ENCODE measurements at places on chromosomes 5 and 9.
A peak's percentile ranks its signal among the peaks of the same experiment; 100 is the strongest.

- no peak for DNase-seq
These were observed 54.0 kb downstream of the SHOC1 start for GRCh38 chr9:111740739-111741138.

DNA sequence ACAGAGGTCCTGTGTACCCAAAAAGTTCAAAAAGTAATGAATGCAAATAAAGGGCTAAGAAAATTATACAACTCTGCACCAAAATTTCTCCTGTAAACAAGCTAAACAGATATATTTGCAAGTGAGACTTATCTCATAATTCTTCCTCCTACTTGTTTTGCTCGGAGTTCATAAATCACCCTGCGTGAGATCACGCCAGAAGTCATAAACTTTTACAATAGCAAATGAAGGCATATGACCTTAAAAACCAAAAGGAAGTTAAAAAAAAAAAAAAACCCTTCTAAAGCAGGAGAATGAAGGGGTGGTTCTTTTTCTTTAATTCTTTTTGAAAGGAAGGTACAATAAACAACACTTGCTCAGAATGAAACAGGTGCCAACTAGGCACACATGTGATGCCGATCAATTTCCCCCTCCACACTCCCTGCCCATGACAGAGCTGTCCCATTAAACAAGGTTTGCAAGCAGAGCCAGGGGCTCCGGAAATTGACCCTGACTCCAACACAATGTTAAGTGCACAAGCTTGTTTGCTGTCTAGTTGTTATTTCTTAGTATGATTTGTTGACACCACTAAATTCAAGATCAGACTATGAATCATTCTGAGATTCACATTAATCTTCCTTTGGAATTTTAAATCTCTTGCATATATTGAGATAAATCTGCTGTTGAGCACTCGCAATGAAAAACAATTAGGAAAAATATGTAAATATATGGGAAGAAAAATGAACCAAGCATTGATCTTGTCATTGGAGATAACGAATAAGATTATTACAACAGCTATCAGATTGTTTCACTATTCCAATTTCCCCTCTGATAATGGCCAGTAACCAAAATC lies 46.3 kb downstream of the DROSHA start:
- DNase-seq = no peak

GRCh38 chr5:66960369-66961137 lies 236.0 kb downstream of the CD180 start:
- no peak for DNase-seq

DNA sequence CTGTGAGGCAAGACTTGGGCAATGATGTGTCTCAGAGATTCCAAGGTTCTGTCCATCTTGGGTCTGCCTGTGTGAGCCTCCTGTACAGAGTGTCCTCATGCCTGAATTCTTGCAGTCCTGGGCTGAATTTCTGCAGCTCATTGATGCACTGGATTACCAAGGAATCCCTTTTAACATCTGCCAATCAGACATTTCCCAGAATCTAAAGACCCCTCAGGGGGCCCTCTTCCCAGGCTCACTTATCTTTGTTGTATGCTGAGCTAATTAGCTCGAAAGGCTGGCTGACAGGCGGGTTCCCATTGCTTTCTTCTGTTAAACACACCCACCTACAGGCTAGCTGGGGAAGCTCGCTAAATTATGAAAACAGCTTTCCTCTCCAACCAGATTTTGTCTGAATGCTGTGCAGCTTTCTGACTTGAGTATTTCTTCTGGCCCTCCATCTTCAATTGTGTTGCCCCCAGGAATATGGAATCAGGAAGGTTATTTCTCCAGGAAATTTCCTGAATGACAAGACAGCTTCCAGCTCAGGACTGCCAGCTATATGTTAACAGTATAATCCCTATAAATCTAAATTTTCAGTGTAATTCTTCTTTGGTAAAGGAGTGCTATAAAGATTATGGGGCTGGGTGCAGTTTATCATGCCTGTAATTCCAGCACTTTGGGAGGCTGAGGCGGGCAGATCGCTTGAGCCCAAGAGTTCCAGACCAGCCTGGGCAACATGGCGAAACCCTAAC lies at the start of gene LIX1:
TSS of gene LIX1 (minus strand) at position 91 of the 734 bp plus-strand sequence. CDS start at position 56, 35 bp downstream.
- no peak for DNase-seq

DNA sequence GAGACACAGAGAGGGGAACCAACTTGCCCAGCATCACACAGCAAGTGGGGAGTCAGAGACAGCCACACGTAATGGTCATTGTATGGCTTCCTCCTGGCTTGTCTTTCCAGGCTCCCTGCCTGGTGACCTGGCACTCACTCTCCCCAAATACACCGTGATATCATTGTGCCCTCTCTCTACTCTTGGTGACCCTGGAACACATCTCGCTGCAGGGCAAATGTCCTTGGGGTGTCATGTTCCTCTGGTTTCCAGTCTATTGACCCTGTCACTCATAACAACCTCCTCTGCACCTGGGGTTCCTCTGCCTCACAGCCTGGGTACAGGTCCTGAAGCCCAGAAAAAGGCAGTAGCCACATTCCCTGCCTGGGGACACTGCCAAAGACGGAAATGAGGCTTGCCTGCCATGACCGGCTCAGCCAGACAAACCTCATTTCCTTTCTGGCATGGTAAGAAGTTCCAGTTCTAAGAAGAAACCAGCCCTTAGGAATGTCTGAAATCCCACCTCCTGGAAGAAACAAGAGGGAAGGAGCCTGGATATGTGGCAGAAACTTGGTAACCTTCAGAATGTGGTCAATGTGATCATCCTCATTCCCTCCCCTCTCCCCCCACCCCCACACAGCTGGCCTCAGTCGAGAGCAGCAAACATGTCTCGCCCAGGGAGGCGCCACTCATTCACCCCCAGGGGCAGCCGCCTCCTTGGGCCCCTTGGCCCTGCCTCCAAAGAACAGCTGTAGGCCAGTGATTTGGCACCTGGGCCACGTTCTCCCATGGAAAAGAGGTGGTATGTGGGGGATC lies 30.6 kb upstream of the SMU1 start:
- DNase-seq = no peak

- no peak for DNase-seq
These were observed 5.7 kb downstream of the SRP19 start for GRCh38 chr5:112866739-112867138.

DNA sequence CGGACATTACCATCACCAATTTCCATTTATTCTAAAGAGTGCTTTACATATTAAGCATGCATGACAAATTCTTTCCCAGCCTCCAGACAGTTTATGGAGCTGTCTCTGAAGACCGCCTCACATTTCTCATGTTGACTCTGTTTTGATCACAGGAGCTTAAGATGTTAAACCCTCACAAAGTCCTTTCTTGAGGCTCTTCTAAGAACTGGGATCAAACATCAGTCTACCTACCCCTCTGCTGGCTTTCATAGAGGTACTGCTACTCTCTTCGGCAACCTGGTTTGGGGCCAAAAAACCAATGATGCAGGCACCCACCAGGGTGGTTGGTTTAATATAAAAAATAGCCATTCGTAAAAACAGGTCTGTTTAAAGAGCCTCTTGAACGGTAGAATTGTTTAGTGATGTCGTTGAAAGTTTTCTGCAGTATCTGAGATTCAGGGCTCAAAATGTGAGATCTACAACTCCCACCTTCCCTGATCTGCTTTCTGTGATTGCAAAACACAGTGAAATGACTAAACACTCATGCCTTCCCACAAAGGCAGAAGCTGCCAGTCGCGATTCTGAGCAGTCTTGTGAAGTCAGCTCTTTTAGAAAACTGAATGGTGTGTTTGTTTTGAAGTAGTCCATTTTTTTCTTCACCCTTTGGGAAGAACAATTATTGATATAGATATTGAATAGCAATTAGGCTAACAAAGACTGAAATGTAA lies 3.5 kb downstream of the RXFP3 start:
- DNase-seq = no peak

DNA sequence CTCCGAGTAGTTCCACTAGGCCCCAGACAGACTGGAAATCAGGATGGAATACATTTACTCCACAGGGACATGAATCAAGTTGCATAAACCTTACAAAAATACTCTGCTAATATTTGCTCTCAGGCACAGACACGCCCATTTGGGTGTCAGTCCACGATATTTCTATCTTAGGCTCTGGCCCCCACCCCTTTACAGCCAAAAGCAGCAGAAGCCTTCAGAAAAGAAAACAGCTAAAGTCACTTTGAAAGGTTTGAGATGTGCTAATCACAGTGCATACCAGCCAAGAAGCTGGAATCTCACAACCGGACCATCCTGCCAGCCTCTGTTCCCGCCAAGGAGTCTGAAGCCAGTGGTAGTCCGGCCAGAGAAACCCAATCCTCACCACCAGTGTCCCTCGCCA lies 22.6 kb downstream of the PTPN3 start:
- no peak for DNase-seq

DNA sequence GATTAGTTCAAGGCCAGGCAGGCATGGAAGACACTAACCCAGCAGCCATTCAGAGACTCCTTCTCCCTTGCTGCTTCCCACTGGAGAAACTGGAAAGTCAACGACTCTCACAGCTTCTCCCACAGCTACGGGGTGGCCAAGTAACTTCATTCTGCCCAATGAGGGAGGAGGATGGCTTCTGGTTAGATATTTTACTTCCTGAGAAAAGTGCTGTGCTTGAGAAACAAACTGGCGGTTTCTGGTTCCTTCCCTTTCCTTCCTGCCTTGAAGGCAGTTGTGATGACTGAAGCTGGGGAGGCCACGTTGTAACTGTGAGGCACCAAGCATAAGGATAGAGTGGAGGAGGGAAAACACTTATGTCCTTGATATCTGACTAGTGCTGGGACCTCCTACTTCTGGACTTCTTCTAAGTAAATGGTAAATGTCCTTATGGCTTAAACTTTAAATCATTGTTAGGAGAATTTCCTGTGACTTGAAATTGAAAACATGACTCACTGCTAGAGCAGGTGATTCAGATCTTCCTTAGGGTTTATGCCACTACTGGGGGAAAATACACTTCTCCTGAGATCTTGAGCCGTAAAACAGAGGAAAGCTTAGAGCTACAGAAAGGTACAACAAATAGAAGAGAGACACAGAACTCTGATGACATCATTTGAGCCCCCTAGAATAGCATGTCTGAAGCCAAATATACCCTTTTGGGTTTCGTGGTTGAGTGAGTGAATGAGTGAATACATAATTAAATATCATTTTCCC lies 3.1 kb upstream of the GNPDA1 start:
- peak; percentile 26 for DNase-seq

DNA sequence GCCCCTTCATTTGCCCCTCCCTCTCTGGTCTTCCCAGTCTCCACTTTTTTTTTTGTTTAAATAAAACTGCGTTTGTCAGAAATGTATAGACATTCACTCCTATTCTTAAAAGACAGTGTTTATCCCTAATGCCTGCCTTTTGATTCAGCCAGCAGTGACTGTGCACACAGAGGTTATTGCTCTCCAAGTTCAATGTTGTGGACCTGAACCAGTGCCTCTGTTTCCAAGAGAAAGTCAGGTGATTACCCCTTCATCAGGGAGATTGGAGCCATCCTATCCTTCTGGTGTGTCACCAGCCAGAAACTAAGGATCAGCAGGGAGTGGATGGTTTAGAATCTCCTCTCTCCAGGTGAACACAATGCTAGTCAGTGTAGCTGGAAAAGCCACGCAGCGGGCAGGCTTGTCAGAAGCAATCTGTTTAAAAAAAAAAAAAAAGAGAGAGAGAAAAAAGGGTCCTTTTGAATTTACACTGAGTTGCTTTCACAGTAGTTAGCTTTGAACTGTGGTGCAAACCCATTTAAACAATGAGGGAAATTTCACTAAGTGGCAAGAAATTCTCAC lies 167.5 kb upstream of the DMRT1 start:
- no peak for DNase-seq

GRCh38 chr5:65359981-65360380 lies 121.7 kb downstream of the ADAMTS6 start:
- no peak for DNase-seq

DNA sequence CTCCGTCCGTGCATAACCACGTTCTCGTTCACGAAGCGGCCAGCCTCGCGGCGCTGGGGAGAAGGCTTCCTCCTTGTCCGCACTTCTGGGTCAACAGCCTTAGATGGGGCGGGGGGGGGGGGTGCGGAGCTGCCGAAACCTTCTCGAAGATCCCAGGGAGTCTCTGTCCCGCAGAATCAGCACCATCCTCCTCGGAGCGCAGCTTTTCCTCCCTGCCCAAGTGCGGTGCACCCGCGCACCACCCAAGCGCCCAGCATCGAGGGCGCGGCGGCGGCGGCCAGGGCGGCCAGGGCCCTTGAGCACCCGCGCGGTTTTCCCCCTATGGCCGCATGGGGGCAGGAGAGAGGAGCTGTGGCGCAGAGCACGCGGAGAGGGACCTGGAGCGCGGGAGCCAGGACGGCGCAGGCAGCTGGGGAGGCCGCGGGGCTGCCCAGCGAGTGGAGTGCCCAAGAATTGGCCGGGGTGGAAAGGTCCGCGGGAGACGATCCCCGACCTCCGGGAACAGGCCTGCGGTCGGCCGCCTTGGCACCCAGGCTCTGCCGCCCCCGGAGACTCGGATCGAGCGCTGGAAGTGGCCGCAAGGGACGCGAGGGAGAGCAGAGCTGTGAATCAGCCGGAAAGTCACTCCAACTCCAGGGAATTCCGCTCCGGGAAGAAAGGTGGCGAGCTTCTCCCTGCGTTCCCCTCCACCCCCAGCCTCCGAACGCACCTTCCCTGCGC lies 43.1 kb downstream of the TMEM174 start:
- DNase-seq = peak; percentile 48

DNA sequence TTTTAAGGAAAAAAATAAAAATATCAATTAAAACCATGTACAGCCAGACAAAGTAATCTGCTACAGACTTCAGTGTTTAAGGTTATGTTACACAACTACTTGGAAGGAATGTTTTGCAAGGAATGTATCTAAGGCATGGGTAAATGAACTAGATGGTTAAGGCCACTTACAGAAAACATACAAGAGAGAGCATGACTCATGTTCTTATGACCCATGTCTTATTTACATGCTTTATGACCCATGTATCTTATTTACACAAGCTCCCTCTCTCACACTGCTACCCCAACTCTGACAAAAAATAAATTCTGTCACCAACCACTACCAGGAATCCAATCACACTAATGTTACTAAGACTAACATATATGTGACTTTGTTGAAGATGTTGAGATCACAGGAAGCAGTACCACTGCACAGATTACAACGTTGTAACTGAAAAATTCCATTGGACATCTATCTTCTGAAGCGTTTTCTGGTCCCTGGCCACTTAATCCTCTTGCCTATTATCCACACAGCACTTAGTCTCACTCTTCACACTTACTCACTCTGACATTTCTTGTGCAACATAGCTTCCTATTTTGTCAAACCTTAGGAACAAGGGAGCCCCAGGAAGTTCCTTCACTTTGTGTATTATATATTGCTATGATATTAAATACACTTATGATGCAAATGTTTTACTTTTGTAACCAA lies 1630.1 kb upstream of the C9orf72 start:
- no peak for DNase-seq

Measured in stimulated activated naive B cell treated with anti-CD40 and anti-IgM and Interleukin-4, amounts not matched to agents 10 μg/mL and 1 μg/mL and 100 μg/mL, for 72 hours (primary cell).